HEK293T (cell line): ENCODE measurements at places on chromosomes 13 and 19.
A peak's percentile ranks its signal among the peaks of the same experiment; 100 is the strongest.

DNA sequence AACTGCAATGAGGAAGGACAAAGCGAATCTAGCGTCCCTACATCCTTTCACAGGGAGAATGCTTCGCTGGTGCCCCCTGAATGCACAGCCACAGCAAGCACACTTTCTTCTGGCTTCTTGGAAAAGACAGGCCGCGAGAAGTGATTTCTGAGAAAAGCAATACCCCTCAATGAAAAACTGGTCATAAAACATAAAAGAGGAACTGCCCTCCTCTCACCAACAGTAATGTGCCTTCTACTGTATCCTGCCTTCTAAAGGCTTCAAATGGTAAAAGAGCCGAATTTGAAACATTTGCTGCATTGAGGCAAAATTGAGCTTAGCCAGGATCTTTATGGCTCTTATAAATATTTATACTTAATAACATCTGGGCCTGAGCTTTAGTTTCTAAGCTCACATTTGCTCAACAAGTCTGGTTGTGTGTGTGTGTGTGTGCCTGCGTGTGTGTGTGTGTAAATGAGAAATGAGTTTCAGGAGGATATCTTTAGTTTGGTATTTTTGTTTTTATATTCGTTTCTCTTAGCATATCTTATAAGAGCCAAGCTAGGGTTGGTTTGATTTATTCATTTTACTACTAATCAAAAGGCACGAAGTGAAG lies 246.1 kb upstream of the MAB21L1 start:
- no peak for DNase-seq

GRCh38 chr13:113669231-113669754 lies 2.3 kb downstream of the GRK1 start:
- DNase-seq, result no peak

GRCh38 chr19:29573486-29573885 lies 32.6 kb upstream of the POP4 start:
- DNase-seq, result no peak

DNA sequence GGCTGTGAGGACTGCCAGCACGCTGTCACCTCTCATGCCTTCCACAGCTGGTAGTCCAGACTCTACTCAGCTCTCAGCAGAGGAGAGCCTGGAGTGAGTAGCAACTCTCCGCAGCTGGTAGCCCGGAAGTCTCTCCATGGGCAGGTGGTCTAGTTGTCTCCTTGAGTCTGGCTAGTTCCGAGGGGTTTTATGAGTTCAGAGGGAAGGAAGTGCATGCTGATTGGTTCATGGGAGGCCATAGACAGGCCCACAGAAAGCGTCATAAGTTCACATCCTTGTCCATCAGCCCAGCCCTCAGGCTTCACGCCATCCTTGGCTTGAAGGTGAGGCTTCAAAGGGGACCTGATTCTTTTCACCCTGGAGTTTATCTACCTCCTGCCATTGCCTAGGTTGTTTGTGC lies 2662.4 kb upstream of the PCDH20 start:
- no peak for DNase-seq

GRCh38 chr19:49812997-49813861 lies at the start of gene FUZ:
FUZ (minus strand) TSS chr19:49813292; CDS start chr19:49813106, 186 bp downstream.
- peak; percentile 89 for DNase-seq

- no peak for DNase-seq
These were observed 7.5 kb upstream of the ZNF808 start for GRCh38 chr19:52520013-52520412.

GRCh38 chr19:35757231-35757748 lies 461 bp upstream of the HSPB6 start:
- peak; percentile 39 for DNase-seq

DNA sequence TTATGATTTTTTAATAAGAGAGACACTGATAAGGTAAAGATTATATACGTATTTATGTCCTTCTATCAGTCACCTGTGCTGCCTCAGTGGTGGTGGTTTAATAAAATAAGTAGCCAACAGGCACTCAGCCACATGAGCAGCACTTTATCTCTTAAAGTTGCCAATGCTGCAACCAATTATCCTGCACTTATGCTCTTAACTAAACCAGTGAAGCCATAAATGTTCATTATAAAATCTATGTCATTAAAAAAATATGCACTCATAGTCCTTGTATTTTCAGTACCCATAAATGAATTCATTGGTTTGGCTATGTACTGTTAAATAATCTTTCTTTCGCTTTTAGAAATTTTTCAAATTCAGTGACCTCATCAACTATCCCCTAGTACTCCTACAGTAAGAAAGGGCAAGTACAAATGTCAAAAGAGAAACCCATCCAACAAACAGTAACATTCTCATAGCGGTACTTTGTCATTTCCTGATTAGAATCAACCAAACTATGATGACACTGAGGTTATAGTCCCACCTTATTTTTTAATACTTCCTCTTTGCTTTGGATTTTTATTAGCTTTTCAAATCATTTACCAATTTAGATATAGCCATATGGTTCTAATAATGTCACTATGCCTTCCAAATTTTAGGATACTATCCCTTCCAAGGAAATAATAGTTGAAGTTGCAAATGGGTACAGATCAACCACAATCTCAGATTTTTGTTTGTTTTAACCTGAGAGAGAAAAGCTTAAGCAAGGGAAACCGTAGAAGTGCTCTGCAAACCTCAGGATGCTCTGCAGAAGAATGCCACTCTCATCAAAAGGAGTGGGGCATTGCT lies 190.9 kb downstream of the KLF12 start:
- no peak for DNase-seq

- no peak for DNase-seq
These were observed at the start of gene KLK6 for GRCh38 chr19:50969413-50969760. KLK6 (minus strand) TSS chr19:50969591; CDS start chr19:50968104, 1,487 bp downstream.

GRCh38 chr19:33301144-33301899 lies 1.0 kb downstream of the CEBPA start:
- no peak for DNase-seq

- no peak for DNase-seq
These were observed at the start of gene GIPR for GRCh38 chr19:45667620-45668341. GIPR (plus strand) TSS chr19:45668221; CDS start chr19:45669521, 1,300 bp downstream.

GRCh38 chr13:46379611-46380010 lies 7.4 kb downstream of the RUBCNL start:
- no peak for DNase-seq

GRCh38 chr19:31085125-31085524 lies 264.1 kb downstream of the TSHZ3 start:
- DNase-seq, result no peak

GRCh38 chr13:110217085-110217484 lies 89.9 kb downstream of the COL4A1 start:
- no peak for DNase-seq

GRCh38 chr19:33715462-33715861 lies 81.2 kb upstream of the KCTD15 start:
- no peak for DNase-seq

DNA sequence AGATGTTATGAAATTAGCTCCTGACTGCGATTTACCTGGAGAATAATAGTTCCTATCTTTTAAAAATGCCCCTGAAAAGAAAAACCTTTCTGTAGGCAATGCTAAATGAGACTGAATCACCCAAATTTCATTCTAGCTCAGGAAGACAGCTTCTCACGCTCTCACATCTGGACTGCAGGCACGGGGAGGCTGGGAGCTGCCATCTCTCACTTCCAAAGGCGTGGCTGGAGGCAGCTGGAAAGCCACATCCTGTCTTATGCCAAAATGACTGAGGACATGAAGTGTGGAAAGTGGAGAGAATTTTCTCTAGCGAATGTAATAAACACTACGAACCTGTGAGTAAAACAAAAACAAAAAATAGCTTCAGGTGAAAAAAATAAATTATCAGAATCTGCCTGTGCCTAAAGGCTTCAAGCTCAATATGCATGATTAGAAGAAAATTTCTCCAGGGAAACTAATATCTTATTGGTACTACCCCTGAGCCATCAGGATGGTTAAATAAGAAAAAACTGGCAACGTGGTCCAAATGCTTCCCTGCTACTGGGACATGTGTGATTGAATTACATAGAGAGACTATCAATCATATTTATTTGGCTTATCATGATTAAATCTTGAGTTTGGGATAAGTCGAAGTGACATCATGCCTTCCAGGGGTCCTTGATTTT lies 58.1 kb upstream of the UBL3 start:
- no peak for DNase-seq

DNA sequence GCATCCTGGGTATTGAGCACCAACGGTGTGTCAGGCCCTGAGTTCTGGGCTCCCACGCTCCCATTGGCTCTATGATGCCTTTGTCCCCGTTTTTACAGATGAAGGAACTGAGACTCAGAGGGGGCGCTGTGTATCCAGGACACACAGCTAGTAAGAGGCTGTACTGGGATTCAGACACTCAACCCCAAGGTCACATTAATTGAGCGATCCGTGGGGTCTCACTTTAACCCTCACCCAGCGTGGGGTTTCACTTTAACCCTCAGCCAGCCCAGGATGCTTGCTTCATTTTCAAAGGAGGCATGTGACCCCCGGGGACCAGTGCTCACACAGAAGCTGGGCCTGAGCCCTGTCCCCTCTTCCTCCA lies 42.6 kb downstream of the CYP4F22 start:
- no peak for DNase-seq

DNA sequence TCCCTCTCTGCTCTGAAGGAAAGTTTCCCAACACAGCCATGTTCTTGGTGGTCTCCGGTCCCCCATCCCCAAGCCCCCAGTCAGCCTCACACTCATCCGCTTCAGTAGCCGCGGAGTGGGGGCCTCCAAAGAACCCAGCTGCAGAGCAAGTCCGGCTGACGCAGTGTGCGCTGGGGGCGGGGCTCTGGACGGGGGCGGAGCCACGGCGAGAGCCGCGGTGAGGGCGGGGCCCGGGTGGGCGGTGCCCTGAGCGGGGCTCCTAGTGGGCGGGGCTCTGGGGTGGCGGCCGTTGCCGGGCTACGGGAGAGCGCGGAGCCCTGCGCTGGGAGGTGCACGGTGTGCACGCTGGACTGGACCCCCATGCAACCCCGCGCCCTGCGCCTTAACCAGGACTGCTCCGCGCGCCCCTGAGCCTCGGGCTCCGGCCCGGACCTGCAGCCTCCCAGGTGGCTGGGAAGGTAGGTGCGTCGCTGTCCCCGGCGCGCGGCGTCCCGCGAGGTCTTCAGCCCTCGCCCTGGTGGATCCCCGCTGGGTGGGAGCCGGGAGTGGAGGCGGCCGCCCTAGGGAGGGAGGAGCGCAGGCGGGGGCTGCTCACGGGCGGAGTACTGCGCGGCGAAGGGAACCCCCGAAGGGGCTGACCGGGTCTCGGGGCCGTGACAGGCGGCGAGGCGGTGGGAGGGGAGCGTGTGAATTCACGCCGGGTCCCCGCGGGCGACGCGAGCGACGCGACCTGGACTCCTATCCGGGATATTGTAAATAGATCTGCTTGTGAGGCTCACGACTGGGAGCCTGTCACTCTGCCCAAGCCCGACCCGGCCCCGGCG lies 9.1 kb downstream of the TNFRSF19 start:
- peak; percentile 86 for DNase-seq

- peak; percentile 55 for DNase-seq
These were observed 8.0 kb downstream of the C19orf25 start for GRCh38 chr19:1471010-1471514.
